ENCODE measurements at places on chromosomes 2 and 18. TPM values are rescaled to one million over a fixed set of nuclear protein-coding genes. Genes with fewer than 3 reads are reported as not detected.

The GNAL gene
- 1.8 TPM for total RNA-seq

The FAM124B gene
- total RNA-seq, result 0.26 TPM

The SFT2D3 gene
- 4.8 TPM for total RNA-seq

The ANO7 gene
- total RNA-seq, result 1.4 TPM

The CD207 gene
- total RNA-seq, result not detected

The SALL3 gene
- not detected for total RNA-seq

The CAPN13 gene
- not detected for total RNA-seq

The ATP6V1B1 gene
- total RNA-seq, result 0.40 TPM

The FSHR gene
- not detected for total RNA-seq

The CD8B2 gene
- not detected for total RNA-seq

The C2orf78 gene
- not detected for total RNA-seq

The EHD3 gene
- 36.4 TPM for total RNA-seq

The NPPC gene
- total RNA-seq, result not detected

The RSAD2 gene
- total RNA-seq, result not detected

The SERPINB11 gene
- total RNA-seq, result not detected

The FEV gene
- not detected for total RNA-seq

The STAT4 gene
- total RNA-seq, result 0.64 TPM

The LRP2 gene
- total RNA-seq, result not detected

The SULT1C2 gene
- total RNA-seq, result not detected

The ATAD2B gene
- 3.0 TPM for total RNA-seq

The KYNU gene
- total RNA-seq, result 4.4 TPM

The LOXHD1 gene
- not detected for total RNA-seq

The RFX8 gene
- total RNA-seq, result 0.16 TPM

The FN1 gene
- 6,279 TPM for total RNA-seq

The SKA1 gene
- 3.7 TPM for total RNA-seq

The NT5DC4 gene
- total RNA-seq, result not detected

The LAMA3 gene
- 18.1 TPM for total RNA-seq

The FOXI3 gene
- not detected for total RNA-seq

The POTEI gene
- total RNA-seq, result not detected

The SRSF7 gene
- 131 TPM for total RNA-seq

The TMEFF2 gene
- total RNA-seq, result 0.96 TPM

The IL36RN gene
- not detected for total RNA-seq

The HOXD3 gene
- not detected for total RNA-seq

The PARD6G gene
- total RNA-seq, result 5.9 TPM

The PAX8 gene
- total RNA-seq, result 1.9 TPM

The YWHAQ gene
- total RNA-seq, result 358 TPM

The NEUROD1 gene
- total RNA-seq, result not detected

The GAD1 gene
- not detected for total RNA-seq

The RGPD4 gene
- not detected for total RNA-seq

The RNU2-63P gene
- total RNA-seq, result not detected

The GPAT2 gene
- total RNA-seq, result 4.9 TPM

The CYP27C1 gene
- total RNA-seq, result 0.48 TPM
